ENCODE measurements at places on chromosomes 5 and 9.

DNA sequence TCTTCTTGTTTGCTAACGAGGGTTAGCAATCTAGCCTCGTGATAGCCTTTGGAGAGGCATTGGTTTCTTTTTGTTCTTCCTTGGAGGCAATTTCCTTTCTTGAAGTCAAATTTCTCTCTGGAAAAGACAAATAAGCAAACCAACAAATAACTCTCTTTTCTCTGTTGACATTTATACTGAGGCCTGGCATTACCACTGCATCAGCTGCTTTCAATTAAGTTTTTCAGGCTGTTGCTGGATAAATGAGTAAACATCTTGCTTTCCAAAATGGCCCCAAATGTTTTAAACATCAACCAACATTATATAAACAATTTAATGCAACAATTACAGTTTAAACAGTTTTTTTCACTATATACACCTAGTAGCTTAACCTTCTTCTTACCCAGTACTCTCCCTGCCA is 264.4 kb downstream of the HTR1A start:
- DNase-seq = no peak

DNA sequence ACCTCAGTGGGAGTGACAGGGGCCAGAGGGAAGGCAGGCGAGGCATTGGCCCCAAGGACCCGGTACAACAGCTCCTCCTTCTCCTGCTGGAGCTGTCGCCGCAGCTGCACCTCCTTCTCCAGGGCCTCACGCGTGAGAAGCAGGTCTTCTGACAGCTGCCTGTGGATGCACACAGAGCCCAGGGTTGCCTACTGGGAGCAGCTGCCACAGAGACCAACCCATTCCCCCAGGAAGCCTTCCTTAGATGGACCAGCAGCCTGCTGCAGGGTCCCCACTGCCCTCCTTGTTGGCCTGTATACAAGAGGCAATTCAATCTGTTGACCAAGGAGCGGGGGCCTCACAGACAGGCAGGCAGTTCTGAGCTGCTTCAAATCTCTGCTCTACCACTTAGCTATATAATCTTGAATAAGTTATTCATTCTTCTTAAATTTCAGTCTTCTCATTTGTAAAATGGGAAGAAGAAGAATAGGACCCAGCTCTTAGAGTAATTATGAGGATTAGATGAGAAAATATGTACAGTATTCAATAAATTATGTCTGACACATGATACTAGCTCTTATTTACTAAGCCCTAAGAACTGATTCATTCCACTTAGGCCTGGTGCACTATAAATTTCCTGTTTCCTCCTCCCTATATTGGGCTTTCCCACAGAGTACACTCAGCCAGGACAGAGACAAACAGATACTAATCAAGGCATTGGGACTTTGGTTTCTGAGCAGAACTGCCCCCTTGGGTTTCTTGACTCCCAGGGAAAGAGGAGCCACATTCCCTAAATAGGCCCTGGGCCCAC is 26.1 kb upstream of the ANXA6 start:
- no peak for DNase-seq

DNA sequence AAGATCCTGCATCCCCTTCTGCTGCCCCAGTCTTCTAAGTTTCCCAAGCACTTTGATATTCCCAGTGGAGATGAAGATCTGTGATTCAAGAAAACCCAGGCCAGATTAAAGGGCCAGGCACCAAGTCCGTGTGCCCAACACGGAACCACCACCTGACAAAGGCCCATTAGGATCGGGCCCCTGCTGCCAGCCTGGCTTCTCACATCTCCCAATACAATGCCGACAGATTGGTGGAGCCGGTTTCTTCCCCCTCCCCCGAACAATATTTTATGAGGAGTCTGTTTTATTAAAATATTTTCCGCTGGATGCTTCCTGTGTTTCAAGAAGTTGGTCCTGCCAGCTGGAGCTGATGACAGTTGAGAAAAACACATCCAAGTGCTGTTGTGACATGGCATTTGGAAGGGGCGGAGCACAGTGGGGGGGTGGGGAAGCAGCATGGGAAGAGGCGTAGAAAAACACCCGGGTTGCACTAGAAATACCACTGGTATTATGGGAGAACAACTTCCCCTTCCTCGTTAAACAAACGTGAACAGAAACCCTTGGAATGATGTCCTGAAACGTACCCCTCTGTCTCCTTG is 45.0 kb downstream of the CRB2 start:
- DNase-seq = no peak

DNA sequence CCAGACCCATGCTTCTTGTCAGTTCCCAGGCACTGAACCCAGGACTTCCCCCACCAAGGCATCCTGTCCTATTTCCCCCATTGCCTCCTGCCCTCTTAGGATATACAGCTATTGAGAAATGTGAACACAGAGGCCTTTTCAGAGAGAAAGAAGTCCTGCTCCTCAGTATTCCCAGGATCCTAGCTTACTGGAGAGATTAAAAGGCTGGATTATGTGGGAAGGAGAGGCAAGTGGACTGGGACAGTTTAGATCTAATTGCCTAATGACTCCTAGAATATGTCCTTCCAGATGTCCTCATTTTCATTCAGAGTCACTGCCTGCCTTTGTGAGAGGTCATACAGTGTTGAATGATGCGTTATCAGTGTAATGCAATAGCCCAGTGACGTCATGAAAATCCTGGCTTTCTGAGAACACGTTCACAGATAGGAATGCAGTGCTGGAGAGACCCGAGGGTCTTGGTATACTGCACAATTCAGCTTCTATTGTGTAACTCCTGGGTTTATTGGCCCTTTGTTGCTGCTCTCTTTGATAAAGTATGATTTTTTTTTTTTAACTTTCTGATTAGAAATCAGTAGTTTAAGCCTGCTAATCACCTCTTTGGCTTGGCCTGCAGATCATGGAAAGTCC is 26.2 kb downstream of the WWC1 start:
- no peak for DNase-seq

GRCh38 chr5:111787006-111787405 is 30.0 kb upstream of the NREP start:
- no peak for DNase-seq

DNA sequence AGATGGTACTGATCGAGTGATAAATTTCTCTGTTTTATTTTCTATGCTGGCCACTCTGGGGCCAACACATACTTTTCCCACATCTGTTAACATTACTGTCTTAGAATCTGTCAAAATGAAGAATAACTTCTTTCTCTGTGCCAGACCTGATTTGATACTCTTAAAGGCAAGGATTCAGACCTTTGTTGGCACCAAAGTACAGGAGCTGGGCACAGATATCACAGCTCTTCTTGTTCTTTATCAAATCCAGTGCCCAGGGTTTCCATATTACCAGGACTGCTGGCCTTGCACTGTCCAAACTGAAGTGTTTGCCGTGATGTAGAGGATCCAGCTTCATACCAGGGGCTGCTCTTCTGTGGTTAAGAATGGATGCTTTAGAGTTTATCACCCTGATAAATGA is 20.9 kb downstream of the ZNF474 start:
- DNase-seq = no peak

DNA sequence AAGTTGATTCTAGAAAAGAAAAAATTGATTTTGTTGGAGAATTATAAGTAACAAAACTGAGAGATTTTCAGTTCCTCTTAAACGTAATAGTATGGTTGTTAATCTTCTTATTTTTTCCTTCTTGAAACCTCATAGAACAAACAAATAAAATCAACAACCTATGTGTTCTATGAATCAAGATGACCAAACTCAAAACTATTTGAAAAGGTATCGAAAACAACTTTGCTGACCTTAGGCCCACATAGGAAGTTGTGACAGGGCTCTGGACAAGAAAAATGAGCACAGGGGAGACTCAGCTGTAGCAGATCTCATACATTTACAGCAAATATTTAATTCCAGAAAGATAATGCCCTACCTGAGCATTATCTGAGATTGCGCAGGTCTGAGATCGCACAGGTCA is 169.4 kb upstream of the CCNH start:
- DNase-seq = no peak
